ENCODE measurements at places on chromosomes 13 and 19.

DNA sequence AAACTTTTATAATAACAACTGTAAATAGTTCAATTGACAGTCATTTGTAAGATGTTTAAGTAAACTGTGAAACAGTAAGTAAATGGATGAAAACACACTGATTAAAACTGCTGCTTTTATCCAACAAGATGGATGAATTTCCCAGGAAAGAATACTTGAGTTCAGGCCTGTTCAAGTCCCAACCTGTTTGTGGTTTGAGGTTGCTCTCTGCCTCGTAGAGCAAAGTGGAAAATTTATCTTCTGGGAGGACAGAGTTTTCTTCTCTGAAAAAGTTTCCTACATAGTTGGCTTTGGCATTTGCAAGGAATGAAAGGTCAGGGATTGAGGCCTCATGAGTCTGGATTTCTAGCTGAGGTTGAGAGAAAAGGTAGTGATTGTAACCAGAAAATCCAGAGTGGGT, 15.2 kb upstream of the ZNF543 start:
- DNase-seq, result no peak

- no peak for DNase-seq
Measured at GRCh38 chr19:54133312-54133956, 4.1 kb upstream of the CNOT3 start.

- DNase-seq, result no peak
Measured at GRCh38 chr19:49558591-49558990, 21.8 kb downstream of the NOSIP start.

GRCh38 chr13:58706421-58706820, 1074.9 kb downstream of the PCDH17 start:
- DNase-seq, result no peak

DNA sequence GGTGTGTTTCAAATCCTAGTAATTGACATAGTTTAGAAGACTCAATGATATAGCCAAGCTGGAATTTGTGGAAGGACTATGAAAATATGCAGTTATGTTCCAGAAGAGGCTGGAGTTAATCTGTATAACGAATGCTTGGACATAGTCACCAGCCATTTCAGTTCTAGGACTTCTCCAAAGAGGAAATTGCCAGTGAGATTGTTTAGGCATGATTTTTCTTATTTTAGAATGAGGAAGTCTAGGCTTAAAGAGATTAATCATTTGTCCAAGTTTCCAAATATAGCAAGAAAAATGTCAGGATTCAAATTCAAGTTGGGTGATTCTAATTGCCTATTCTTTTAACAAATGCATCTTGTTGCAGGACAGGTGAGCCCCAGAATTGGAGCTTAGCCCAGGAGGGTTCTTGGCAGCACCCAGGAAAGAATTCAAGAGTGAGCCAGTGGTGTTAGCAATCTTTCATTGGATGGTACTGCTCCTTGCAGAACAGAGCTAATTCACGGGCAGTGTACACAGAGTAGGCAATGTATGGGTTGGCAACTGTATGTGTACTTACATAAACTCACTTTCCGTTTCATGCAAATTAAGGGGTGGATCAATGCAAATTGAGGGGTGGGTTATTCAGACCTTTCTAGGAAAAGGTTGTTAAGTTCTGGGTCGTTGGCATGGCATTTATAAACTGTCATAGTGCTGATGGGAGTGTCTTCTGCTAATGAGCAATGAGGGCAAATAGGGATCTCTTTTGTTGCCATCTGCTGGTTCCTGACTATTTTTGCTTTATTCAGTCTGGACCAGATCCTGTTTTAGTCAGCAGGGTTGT, 763.1 kb upstream of the SLITRK1 start:
- peak; percentile 24 for DNase-seq

GRCh38 chr19:7349231-7349591, 474 bp downstream of the ARHGEF18 start:
- DNase-seq, result no peak

- DNase-seq, result no peak
Measured at GRCh38 chr19:3420909-3421619, 54.7 kb downstream of the NFIC start.

DNA sequence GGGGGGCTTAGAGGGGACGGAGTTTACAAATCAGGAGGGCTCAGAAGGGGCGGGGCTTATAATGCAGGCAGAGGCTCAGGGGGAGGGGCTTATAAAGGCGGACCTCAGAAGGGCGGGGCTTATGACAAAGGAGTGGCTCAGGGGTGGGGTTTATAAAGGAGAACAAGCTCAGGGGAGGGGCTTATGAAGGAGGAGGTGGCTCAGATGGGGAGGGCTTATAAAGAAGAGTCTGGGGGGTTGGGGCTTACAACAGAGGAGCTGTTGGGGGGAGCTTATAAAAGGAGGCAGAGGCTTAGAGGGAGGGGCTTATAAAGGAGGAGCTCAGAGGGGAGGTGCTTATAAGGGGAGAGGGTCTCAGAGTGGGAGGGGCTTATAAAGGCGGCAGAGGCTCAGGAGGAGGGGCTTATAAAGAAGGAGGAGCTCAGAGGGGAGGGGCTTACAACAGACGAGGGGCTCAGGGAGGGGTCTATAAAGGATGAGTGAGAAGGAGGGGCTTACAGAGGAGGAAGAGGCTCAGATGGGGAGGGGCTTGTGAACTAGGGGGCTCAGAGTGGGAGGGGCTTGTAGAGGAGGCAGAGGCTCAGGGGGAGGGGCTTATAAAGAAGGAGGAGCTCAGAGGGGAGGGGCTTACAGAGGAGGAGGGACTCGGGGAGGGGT, 1.0 kb downstream of the SMIM24 start:
- no peak for DNase-seq

DNA sequence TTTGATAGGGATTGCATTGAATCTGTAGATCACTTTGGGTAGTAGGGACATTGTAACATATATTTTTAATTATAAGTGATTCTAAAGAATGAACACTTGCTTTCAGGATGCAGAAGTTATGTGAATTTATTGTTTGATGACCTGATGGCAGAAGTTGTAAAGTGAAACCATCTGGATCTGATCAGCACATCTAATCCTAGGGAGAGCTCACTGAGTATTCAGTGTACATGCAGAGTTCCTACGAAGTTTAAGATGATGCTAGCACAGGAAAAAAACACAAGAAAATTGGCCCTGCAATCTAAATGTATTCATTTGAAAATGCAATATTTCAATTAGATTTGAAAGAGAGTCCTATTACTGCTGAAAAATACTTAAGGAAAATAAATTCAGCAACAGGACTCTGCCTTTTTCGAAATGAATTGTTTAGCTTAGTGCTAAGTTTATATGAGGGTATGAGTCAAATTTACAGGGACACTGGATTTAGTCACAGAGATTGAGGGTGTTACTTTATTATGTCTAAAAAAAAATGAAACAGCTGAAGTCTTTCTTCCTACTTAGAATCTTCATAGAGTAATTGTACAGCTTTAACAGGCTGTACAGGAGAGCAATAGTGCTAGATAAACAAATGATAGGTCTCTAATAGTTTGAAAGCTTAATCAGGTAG, 385.7 kb downstream of the DCT start:
- DNase-seq, result no peak

GRCh38 chr19:4278010-4278409, 1.1 kb upstream of the SHD start:
- no peak for DNase-seq

- DNase-seq, result no peak
Measured at GRCh38 chr19:50797781-50798658, 7.8 kb downstream of the ACP4 start.

- DNase-seq, result no peak
Measured at GRCh38 chr19:13844130-13844631, 32.8 kb upstream of the NANOS3 start.

DNA sequence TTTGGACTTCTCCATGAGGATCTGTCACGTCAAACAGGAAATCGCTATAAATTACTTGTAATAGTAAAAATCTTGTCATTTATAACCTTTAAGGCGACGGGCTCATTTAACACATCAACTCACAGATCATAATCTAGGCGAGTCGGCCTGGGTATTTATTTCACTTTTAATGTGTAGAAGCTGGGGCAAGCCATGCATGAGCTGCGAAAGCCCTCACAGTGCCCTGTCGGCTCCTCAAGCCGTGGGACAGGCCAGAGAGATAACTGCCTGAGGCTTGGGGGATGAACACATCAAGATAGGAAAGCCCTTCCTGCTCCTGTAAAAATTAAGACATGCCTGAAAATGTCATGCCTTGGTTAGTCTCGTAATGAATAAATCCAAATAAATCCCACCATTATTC, 30.8 kb downstream of the SOX1 start:
- DNase-seq, result no peak

GRCh38 chr19:54650108-54650655, 12.6 kb upstream of the LILRB4 start:
- no peak for DNase-seq

GRCh38 chr19:13008926-13009787, 13.9 kb downstream of the NFIX start:
- no peak for DNase-seq

GRCh38 chr19:51325161-51325976, 13.9 kb downstream of the IGLON5 start:
- DNase-seq, result no peak

DNA sequence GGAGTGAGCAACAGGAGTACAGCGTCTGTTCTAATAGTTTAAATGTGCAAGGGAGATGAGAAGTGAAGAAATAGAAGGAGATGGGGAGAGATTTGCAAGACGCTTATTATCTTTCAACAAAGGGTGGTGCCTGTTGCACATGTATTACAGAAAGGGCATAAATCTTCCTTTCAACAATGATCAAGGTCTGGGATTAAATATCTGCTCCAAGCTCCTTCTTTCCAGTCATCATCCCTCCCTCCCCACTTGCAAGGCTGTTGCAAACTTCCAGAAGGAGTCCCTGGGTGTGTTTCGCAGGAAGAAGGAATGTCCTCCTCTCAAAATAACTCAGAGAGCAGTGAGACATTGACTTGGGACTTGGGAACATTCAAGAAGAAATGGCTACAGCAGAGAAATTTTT, 63.5 kb upstream of the MYCBP2 start:
- DNase-seq, result no peak

DNA sequence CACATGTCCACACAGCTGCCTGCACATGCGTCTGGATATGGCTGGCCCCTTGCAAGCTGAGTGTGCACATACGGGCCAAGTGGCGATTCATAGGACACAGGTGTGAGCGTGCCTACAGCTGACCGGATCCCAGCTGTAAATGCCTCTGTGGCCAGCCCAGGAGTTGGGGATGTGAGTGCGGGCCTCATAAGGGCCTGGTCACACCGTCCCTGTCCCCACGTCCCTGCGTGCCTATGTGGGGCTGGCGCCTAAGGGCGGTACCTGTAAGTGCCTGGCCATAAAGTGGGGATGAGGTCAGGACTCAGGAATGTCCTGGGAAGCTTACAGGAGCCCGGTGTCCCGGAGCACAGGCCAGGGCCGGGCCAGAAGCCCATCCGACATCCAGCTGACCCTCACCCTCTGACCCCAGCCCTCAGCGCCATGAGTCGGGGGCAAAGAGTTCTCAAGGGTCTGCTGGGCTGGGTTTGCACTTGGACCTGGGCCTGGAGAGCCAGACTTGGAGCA, 1.3 kb upstream of the ARHGAP45 start:
- DNase-seq, result no peak

Data from NCI-H1048 (cell line).